SJCRH30 (cell line): ENCODE measurements at places on chromosomes 6 and 20. TPM values are rescaled to one million over a fixed set of nuclear protein-coding genes. Genes with fewer than 3 reads are reported as not detected.
A peak's percentile ranks its signal among the peaks of the same experiment; 100 is the strongest.

DNA sequence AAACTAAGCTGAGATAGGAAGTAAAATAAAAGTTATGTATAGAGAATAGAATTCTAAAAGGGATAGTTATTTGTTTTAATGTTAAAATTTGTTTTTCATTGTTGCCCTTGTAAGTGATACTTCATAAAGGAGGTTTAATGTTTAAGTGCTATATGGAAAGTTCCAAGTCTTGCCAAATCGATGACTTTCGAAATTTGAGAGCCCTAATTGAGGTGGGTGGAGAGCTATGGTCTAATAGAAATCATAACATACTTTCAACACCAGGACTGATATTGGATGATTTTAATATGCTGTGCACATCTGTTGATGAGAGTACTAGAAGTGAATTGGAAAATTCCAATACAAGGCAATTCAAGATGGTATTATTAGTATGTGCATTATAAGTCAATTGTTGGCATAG, 64.6 kb downstream of the RNF144B start:
- H3K4me3 ChIP-seq = no peak overlapping the region
- H3K4me1 ChIP-seq = no peaks in the 10 kb centered on the region
- H3K36me3 ChIP-seq = no peaks in the 10 kb centered on the region
- no peak for DNase-seq
- H3K27me3 ChIP-seq = no peaks in the 10 kb centered on the region

DNA sequence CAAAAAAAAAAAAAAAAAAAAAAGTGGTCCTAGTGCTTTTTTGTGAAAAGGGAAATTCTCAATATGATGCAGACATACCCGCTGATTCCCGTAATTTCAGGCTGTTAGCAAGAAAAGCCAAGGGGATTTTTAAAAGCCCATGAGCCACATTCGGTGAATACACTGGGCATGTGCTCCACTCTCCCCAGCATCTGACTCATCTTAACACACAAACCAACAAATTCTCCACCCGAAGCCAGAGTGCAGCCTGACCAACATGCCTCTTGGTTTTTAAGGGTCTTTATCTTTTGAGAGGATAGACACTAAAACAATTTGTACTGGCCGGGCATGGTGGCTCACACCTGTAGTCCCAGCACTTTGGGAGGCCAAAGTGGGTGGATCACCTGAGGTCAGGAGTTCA, 45.5 kb upstream of the CD83 start:
- no peak overlapping the region for H3K4me3 ChIP-seq
- H3K36me3 ChIP-seq = no peaks in the 10 kb centered on the region
- no peak overlapping the region for H3K27ac ChIP-seq
- DNase-seq = no peak
- no peaks in the 10 kb centered on the region for H3K4me1 ChIP-seq

GRCh38 chr6:36590237-36590636, 3.9 kb upstream of the SRSF3 start:
- H3K4me3 ChIP-seq = no peak overlapping the region
- H3K27me3 ChIP-seq = no peaks in the 10 kb centered on the region
- H3K36me3 ChIP-seq = peaks cover 6% of the 10 kb centered on the region
- DNase-seq = peak; percentile 31
- H3K4me1 ChIP-seq = no peaks in the 10 kb centered on the region

GRCh38 chr20:24147961-24148360, 159.4 kb upstream of the GGTLC1 start:
- H3K4me3 ChIP-seq = no peak overlapping the region
- no peaks in the 10 kb centered on the region; the same call in 1 of the 2 replicates for H3K27me3 ChIP-seq
- no peaks in the 10 kb centered on the region for H3K36me3 ChIP-seq
- no peak for DNase-seq
- no peak overlapping the region for H3K27ac ChIP-seq

DNA sequence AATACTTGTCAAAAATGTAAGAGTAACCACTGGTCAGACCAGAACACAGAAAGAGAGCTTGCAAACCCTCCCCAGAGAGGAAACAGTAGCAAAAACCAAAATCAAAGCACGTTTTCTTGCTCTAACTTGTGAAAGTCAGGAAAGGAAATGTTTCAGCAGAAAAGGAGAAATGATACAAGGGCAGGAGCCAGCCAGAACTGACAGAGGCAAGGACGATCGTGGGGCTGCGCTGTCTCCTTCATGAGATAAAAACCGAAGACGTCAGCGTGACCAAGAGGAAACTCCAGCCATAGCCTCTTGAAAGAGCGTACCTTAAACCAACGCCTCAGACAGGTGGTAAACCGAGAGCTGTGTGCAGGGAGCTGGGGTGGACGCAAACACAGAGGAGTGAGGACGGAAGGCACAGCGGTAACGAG, 27.5 kb downstream of the LAMA5 start:
- no peak for DNase-seq
- H3K27ac ChIP-seq = no peak overlapping the region
- no peaks in the 10 kb centered on the region for H3K4me1 ChIP-seq
- no peaks in the 10 kb centered on the region for H3K27me3 ChIP-seq
- no peak overlapping the region for H3K4me3 ChIP-seq

ATP6V1G2 gene
- 0.91 and 1.4 TPM in 2 replicates for total RNA-seq

- DNase-seq = no peak
- no peak overlapping the region for H3K4me3 ChIP-seq
- no peak overlapping the region for H3K27ac ChIP-seq
- H3K4me1 ChIP-seq = peaks cover 25% of the 10 kb centered on the region
Measured at GRCh38 chr20:48380661-48381060, 447.1 kb downstream of the PREX1 start.

GRCh38 chr6:138428944-138429598, 25.0 kb downstream of the HEBP2 start:
- no peak overlapping the region for H3K27ac ChIP-seq
- H3K4me1 ChIP-seq = no peaks in the 10 kb centered on the region
- DNase-seq = peak; percentile 60
- H3K36me3 ChIP-seq = no peaks in the 10 kb centered on the region
- no peaks in the 10 kb centered on the region for H3K27me3 ChIP-seq
- no peak overlapping the region for H3K4me3 ChIP-seq

DNA sequence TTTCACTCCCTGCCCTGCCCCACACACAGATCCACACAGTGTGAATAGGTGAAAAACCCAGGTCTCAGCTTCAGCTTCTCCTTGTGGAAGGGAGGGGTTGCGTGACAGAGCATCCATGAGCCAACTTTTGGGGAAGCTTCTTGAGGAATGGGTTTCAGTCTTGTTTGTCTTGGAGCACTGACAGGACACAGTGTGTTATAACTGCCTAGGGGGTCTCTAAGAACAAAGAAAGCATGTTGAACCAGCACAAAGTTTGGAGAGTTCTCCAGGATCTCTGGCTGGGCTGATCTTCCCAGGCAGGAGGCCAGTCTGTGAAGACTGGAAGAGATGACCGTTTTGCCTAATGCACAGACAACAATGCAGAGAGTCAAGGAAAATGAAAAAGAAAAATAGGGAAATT, 164.5 kb downstream of the COL12A1 start:
- no peak overlapping the region for H3K27ac ChIP-seq
- H3K27me3 ChIP-seq = no peaks in the 10 kb centered on the region
- no peak for DNase-seq
- no peak overlapping the region for H3K4me3 ChIP-seq
- no peaks in the 10 kb centered on the region for H3K4me1 ChIP-seq

RBPJL gene
- not detected in 2 replicates for total RNA-seq

DDX43 gene
- not detected in 2 replicates for total RNA-seq

DNA sequence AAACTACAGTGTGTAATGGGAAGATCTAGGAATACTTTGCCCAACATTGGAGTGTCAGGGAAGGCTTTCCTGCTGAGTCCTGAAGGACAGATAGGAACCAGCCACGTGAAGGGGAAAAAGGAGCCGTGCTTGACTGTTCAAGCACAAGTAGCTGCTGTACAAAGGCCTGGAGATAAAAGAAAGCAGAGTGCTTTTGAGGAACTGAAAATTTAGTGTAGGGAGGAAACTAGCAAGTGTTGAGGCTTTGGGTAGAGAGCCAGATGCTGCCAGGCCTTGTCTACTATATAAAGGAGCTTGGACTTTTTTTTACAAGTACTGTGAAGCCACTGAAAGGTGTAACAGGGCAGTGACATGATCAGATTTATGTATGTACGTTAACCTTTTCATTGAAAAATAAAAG, 39.0 kb downstream of the DSE start:
- H3K4me1 ChIP-seq = peaks cover 48% of the 10 kb centered on the region
- H3K36me3 ChIP-seq = 0 out of 2 replicates have a peak, but pooled peaks cover 3% of the 10 kb centered on the region
- no peak for DNase-seq
- H3K27me3 ChIP-seq = no peaks in the 10 kb centered on the region

FGD2 gene
- total RNA-seq = not detected in 2 replicates
